Psoas muscle (tissue), 8 donors: ENCODE measurements at places on chromosomes 2 and 18. TPM values are rescaled to one million over a fixed set of nuclear protein-coding genes. Genes with fewer than 3 reads are reported as not detected.

The FSHR gene
- not detected for total RNA-seq

DNA sequence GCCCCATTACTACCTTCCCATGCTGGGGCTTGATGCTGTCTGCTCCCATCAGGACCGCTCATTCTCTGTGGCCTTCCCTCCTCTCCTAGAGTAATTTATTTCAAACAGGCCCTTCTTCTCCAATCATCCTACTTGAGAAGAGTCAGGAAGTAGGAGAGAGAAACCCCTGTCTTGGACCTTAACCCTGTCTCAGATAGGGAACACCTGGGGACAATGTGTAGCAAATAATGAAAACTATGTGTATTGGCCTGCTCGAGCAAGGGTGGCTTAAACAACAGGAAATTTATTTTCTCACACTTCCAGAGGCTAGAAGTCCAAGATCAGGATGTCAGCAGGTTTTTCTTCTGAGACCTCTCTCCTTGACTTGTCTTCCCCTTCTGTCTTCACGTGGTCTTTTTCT is 26.6 kb upstream of the NEMP2 start:
- no peak for DNase-seq
- no peaks in the 10 kb centered on the region for H3K27me3 ChIP-seq
- H3K27ac ChIP-seq = no peak overlapping the region
- no peaks in the 10 kb centered on the region for H3K36me3 ChIP-seq
- no peaks in the 10 kb centered on the region for H3K4me1 ChIP-seq
- H3K4me3 ChIP-seq = no peak overlapping the region

- no peaks in the 10 kb centered on the region for H3K27me3 ChIP-seq
- no peaks in the 10 kb centered on the region for H3K36me3 ChIP-seq
- peak within 1 kb of the TSS; percentile 65 for H3K4me3 ChIP-seq
- H3K4me1 ChIP-seq = no peaks in the 10 kb centered on the region
Measured at GRCh38 chr2:178072383-178073301, at the start of gene PDE11A. Gene PDE11A (minus strand): TSS chr2:178072777. CDS start chr2:178072437, 340 bp downstream.

DNA sequence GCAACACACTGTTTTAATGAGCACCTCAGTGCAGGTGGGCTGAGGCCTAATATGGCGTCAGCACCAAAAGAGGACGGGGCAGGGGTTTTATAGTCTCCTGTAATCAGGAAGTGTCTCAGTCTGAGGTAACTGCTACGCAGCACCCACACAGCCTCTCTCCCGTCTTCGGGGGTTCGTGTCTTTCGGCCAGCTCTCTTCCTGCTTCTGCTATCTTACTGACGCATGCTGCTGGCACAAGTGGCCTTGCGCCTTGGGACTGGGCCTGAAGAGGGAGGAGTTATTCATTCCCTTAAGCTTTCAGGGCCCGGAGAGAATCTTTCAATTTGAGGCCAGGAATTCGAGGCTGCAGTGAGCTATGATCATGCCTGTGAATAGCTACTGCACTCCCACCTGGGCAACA is 14.5 kb upstream of the PAPOLG start:
- peaks cover 25% of the 10 kb centered on the region for H3K27me3 ChIP-seq
- DNase-seq = no peak
- H3K4me3 ChIP-seq = no peak overlapping the region

DNA sequence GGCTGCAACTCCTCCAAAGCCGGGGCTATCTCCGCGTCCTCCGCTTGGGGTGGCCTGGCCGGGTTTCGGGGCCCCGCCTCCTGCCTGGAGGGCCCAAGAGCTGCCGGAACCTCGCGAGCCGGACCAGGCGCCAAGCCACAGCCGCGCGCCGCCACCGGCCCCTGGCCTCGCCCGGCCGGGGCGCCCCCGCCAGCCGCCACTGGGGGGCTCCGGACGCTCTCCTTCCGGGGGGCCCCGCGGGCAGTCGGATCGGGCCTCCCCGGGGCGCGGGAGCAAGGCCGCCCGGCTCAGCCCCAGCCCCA is 17.4 kb upstream of the HAAO start:
- H3K27ac ChIP-seq = peak overlapping the region; percentile 99
- peaks cover 6% of the 10 kb centered on the region for H3K4me1 ChIP-seq
- DNase-seq = peak; percentile 94
- H3K36me3 ChIP-seq = no peaks in the 10 kb centered on the region
- no peaks in the 10 kb centered on the region for H3K27me3 ChIP-seq
- peak overlapping the region; percentile 82 for H3K4me3 ChIP-seq

DNA sequence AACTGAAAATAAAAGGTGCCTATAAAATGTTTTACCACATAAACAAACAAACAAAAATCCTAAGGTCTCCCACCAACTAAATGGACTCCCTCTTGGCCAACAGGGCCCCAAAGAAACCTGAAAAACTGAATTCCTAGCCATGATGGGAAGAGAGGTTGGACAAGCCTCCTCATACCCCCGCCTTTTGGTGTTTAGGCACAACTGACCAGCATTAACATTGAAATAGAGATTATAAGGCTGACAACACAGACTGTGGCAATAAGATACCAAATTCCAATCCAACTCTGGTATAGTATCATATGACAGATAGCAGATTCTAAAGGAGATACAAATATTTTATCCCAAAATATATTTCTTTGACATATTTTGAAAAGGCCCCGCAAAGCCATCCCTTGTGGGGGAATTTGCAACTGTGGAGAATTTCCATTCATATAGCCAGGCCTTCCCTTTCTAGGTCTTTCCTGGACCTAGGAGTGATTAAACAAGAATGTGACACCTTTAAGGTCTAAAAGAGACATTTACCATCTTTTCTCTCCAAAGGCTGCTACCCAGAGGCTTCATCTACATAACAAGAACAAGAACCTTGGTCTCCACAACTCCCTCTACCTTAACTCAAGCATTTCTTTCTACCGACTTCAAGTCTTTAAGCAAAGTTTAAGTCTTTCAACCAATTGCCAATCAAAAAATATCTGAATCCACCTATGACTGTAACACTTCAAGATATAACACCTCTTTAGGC is 80.0 kb downstream of the CHN1 start:
- no peaks in the 10 kb centered on the region for H3K4me1 ChIP-seq
- H3K36me3 ChIP-seq = no peaks in the 10 kb centered on the region
- no peaks in the 10 kb centered on the region for H3K27me3 ChIP-seq
- DNase-seq = no peak
- H3K27ac ChIP-seq = no peak overlapping the region

DNA sequence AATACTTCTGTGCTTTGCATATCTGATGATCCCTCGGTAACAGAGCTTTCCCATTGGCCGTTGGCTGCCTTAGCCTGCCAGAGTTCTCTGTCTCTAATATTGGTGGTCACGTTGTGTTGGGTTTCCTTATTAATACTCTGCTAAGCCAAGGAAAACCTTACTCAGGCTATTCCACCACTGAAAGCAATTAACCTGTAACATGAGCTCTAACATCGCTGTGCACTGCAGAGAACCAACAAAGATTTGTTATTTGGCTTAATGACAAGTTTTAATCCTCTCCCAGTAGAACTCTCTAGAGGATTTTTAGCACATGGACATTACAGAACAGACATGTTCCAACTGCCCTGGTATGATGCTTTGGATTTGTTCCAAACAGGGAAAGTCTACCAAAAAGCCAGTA is 825.9 kb upstream of the POU3F3 start:
- no peaks in the 10 kb centered on the region for H3K27me3 ChIP-seq
- no peak overlapping the region for H3K27ac ChIP-seq
- H3K36me3 ChIP-seq = no peaks in the 10 kb centered on the region
- no peak overlapping the region for H3K4me3 ChIP-seq
- H3K4me1 ChIP-seq = no peaks in the 10 kb centered on the region

The TACR1 gene
- total RNA-seq = 0.37 TPM

DNA sequence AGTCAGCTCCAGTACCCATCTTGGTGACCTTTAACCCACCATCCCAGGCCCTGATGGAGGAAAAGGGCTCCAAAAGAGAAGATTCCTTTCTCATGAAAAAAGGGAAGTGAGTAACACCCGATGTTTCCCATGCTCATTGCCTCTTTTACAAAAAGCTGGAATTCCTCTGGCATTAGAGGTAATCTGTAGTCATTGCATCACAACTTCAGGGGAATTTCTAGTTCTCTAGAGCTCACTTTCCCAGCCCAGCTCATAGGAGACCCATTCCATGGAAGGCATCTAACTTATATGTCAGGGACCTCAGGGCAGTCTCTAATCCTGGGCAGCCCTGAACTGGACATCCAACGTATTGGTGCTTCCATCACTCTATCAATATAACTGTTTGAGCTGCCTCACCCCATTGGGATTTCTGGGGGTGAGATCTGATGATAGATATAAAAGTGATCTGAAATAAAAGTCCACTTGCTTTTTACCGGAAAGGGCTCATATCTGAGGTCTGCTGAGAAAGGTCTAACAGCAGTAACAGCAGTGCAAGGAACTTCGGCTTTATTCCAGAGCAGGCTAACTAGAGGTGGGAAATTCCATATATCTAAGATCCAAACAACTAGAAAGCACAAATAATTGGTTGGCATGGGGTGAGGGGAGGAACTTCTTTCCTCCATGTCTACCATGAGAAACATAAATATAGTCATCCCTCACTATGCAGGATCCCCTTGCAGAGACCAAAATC is 106.1 kb downstream of the ETAA1 start:
- no peaks in the 10 kb centered on the region for H3K36me3 ChIP-seq
- H3K4me1 ChIP-seq = no peaks in the 10 kb centered on the region
- no peak overlapping the region for H3K27ac ChIP-seq
- no peaks in the 10 kb centered on the region for H3K27me3 ChIP-seq
- H3K4me3 ChIP-seq = no peak overlapping the region

The SP5 gene
- 0.11 TPM for total RNA-seq

The ARL4C gene
- 1.1 TPM for total RNA-seq

GRCh38 chr2:37287966-37288365 is 36.7 kb downstream of the PRKD3 start:
- no peaks in the 10 kb centered on the region for H3K4me1 ChIP-seq
- no peak overlapping the region for H3K4me3 ChIP-seq
- peaks cover under 1% of the 10 kb centered on the region for H3K36me3 ChIP-seq
- no peak for DNase-seq
- H3K27me3 ChIP-seq = no peaks in the 10 kb centered on the region

The AUP1 gene
- 56.0 TPM for total RNA-seq

DNA sequence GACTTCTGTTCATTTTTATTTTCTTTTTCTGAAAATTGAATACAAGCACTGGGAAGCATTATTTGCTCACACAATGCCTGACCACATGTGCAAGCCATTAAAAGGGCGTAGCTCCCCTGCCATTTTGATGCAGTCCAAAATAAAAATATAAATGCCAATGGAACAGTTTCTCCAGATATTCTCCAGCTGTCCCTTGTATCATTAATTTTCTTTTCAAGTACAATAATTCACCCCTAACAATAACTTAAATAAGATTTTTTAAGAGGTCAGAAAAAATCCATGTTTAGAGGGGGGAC is 168.0 kb downstream of the TMEFF2 start:
- no peaks in the 10 kb centered on the region for H3K27me3 ChIP-seq
- H3K4me3 ChIP-seq = no peak overlapping the region
- H3K4me1 ChIP-seq = no peaks in the 10 kb centered on the region
- DNase-seq = no peak
- H3K27ac ChIP-seq = no peak overlapping the region

- no peak for DNase-seq
- no peaks in the 10 kb centered on the region for H3K27me3 ChIP-seq
- no peaks in the 10 kb centered on the region for H3K36me3 ChIP-seq
- H3K4me1 ChIP-seq = no peaks in the 10 kb centered on the region
Measured at GRCh38 chr2:49924044-49924817, 769.9 kb upstream of the FSHR start.

The MERTK gene
- 1.9 TPM for total RNA-seq

DNA sequence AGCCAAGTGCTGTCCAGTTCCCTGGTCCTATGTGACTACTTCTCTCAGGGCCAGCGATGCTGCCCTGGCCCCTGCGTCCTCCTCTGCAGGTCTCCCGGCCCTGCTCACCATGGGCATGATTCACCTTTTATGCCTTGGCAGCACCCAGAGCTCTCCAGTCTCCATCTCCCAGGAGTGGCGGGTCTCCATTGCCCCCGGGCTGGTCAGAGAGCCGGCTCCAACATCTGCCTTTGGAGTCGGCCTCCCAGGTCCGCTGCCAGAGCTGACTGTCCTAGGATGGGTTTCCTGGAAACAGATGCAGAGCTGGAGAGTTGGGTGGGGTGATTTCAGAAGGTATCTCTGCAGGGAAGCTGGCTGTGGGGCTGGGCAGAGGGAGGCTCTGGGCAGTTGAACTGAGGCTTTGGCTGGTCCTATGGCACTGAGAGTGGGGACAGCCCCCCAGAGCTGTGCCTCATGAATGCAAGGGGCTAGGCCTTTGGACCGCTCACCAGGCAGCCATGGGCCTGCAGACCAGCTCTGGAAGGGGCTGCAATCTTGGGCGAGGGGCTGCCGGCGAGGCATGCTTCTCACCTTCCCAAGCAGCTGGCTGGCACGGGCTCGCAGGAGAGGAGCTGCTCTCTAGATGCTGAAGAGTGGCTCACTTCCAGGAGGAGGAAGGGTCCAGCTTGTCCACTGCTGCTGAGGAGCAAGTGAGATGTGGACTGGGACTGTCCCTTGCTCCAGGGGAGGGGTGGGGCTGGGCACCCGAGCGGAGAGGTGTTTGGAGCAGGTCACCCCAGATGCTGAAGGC is 59.8 kb upstream of the HS6ST1 start:
- H3K36me3 ChIP-seq = no peaks in the 10 kb centered on the region
- H3K27ac ChIP-seq = no peak overlapping the region
- no peaks in the 10 kb centered on the region for H3K4me1 ChIP-seq
- H3K27me3 ChIP-seq = no peaks in the 10 kb centered on the region

The ST6GAL2 gene
- not detected for total RNA-seq

- no peaks in the 10 kb centered on the region for H3K36me3 ChIP-seq
- H3K27me3 ChIP-seq = no peaks in the 10 kb centered on the region
- no peaks in the 10 kb centered on the region for H3K4me1 ChIP-seq
Measured at GRCh38 chr2:8918412-8918811, 81.0 kb upstream of the KIDINS220 start.

GRCh38 chr2:42099438-42100173 is 51.8 kb downstream of the PKDCC start:
- H3K27ac ChIP-seq = no peak overlapping the region
- H3K4me1 ChIP-seq = peaks cover 11% of the 10 kb centered on the region
- no peak for DNase-seq
- H3K36me3 ChIP-seq = no peaks in the 10 kb centered on the region

- H3K4me3 ChIP-seq = no peak overlapping the region
- no peak overlapping the region for H3K27ac ChIP-seq
Measured at GRCh38 chr2:144475569-144476275, 44.2 kb downstream of the ZEB2 start.

GRCh38 chr2:239329284-239329971 is 71.4 kb downstream of the HDAC4 start:
- peaks cover 55% of the 10 kb centered on the region for H3K4me1 ChIP-seq
- H3K27me3 ChIP-seq = no peaks in the 10 kb centered on the region
- H3K4me3 ChIP-seq = peak overlapping the region; percentile 43
- DNase-seq = peak; percentile 91

The FBXO48 gene
- total RNA-seq = 0.90 TPM

GRCh38 chr18:7369006-7369405 is 138.1 kb downstream of the LRRC30 start:
- H3K27ac ChIP-seq = peak overlapping the region; percentile 69
- DNase-seq = no peak
- H3K4me1 ChIP-seq = no peaks in the 10 kb centered on the region
- H3K4me3 ChIP-seq = no peak overlapping the region
- H3K36me3 ChIP-seq = no peaks in the 10 kb centered on the region
